HCT116 (cell line): ENCODE measurements at places on chromosomes 5 and 9.

GRCh38 chr5:41736641-41737040 lies 133.6 kb downstream of the OXCT1 start:
- DNase-seq, result no peak

DNA sequence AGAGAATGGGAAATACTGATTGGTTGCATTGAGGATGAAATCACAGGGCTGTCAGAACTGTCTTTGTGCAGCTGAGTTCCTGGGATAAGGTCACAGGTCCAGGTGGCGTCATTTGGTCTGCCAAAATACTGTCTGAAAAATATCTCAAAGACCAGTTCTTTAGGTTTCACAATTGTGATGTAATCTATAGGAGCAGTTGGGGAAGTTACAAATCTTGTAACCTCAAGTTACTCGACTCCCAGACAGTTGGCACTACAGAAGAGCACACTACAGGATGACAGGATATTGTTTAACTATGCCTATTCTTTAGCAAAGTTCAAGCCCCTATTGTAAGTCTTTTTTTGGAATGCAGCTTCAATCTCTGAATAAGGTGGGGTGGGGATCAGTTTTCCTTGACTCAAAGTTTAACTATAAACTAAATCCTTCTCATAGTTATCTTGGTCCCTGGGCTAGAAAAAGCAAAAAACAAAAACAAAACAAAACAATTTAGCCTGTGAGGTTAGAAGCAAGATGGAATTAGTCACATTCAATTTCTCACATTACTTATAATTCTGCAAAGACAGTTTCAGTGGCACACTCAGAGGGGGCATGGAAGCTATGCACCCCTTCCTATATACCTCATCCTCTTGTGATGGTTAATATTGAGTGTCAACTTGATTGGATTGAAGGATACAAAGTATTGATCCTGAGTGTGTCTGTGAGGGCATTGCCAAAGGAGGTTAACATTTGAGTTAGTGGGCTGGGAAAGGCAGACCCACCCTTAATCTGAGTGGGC lies 276.0 kb downstream of the AUH start:
- DNase-seq, result no peak

DNA sequence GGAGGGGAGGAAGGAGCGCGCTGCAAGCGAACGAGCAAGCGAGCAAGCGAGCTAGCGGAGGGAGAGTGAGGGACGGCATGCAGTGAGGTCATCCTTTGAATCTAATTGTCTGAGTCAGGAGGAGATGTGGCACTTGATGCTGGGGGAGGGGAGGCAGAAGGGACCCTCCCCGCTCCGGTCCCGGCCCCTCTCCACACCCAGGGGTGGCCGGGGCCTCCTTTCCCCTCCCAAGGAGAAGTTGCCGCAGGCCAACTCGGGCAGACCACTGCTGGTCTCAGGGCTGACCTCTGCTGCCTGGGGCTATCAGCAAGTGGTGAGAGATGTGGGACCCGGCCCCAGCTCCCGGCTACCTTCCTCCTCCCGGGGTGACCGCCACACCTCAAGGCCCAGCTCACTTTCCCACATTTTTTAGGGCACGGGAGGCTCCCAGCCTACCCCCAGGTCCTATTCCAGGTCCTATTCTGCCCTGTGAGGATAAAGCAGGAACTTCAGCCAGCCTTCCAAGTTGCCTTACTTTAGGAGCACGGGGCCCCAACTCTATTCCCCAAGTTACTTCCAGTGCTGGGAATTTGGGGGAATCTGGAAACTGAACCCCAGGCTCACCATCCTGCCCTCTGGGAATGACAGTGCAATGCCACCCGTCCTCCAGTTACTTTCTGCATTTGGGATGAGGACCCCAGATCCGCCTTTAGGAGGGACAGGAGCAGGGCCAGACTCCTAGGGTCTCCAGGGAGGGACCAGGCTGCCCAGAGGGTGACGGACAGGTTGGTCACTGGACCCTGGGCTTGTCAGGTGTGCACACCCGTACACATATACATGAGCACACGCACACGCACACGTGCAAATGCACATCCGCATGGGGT lies 11.1 kb downstream of the CNTFR start:
- DNase-seq, result no peak

- no peak for DNase-seq
Measured at GRCh38 chr5:91365498-91365897, 17.6 kb downstream of the ARRDC3 start.

DNA sequence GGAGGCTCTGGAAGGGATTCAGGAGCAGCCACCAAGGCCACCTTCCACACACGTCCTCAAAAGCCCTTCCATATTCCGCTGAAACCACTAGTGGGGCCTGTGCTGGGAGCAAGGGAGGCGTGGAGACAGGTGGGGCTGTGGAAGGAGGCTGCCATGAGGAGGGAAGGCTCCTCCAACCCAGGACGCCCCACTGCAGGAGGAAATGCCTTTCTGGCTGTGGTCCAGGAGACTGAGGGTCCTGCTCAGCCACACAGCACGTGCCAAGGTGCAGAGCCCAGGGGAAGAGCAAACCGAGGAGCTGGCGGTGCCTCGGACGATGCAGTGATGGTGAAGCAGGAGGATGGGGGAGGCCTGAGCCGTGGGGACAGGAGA lies 49.5 kb downstream of the ADAMTS2 start:
- no peak for DNase-seq

GRCh38 chr5:148853868-148854267 lies 27.5 kb downstream of the ADRB2 start:
- DNase-seq, result no peak

DNA sequence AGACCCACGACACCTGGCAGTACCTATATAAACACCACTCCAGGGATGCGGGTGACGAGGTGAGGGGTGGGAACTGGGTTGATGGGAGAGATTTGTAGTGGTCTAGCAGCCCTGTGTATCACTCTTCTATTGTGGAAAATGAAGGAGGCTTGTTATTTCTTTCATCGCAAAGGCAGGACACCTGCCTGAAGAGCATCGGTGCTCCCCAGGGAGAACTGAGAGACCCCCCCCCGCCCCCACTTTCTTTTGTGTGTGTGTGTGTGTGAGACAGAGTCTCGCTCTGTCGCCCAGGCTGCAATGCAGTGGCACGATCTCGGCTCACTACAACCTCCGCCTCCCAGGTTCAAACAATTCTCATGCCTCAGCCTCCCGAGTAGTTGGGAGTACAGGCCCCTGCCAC lies 8.3 kb upstream of the WDR5 start:
- DNase-seq, result no peak

GRCh38 chr5:111859031-111859430 lies 102.0 kb upstream of the NREP start:
- DNase-seq, result no peak

DNA sequence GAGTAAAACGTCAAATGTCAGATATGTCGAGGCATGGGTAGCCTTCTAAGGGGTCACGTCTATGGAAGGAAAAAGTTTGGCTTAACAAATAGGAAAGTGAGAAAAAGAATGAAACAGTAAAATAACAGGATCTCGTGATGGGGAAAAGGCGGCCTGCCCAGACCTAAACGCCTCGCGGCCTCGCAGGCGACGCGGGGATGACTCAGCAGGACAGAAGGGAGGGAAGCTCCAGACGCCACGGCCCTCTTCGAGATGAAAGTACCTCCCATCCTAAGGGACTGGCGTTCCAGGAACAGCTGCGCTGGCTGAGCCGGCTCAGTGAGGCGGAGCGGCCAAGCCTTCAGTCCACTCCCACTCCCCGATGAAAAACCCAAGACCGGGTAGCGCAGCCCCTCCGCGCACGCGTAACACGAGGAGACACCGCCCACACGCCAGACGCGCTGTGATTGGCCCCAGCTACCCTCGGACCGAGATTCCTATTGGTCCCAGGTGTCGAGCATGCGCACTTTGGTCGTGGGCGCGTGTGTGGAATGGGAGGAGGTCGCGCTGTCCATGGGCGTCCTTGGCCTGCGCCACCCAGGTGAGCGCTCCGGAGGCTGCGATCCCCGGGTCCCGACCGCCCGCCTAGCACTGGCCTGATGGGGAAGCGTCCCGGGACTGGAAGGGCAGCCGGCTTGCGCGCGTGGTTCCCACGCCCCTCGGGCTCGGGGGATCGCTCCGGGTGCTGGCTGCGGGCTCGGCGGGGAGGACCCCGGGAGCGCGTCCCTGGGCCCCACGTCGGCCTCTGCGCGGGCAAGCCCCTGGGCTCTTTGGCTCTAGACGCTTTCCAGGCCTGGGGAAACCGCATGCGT lies 588.5 kb downstream of the MTRR start:
- no peak for DNase-seq

GRCh38 chr5:106321242-106321641 lies 1349.5 kb downstream of the EFNA5 start:
- DNase-seq, result no peak

DNA sequence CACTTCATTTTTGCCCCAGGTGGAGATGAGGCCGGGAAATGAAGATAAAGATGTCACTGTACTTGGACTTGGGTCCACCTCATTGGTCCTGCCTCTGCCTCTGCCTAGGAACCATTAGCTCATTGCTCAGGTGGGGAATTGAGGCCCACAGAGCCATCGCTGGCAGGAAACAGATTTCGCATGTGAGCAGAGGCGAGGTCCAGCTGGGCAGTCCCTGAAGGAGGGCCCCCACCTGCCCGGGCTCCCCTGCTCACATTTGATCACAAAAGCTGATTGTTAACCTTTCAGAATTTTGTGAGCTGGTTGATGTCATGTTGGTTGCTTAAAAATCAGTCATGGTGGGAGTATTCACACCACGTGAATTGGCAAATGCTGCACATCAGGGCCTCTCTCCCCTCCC lies 273.8 kb upstream of the MVB12B start:
- no peak for DNase-seq

DNA sequence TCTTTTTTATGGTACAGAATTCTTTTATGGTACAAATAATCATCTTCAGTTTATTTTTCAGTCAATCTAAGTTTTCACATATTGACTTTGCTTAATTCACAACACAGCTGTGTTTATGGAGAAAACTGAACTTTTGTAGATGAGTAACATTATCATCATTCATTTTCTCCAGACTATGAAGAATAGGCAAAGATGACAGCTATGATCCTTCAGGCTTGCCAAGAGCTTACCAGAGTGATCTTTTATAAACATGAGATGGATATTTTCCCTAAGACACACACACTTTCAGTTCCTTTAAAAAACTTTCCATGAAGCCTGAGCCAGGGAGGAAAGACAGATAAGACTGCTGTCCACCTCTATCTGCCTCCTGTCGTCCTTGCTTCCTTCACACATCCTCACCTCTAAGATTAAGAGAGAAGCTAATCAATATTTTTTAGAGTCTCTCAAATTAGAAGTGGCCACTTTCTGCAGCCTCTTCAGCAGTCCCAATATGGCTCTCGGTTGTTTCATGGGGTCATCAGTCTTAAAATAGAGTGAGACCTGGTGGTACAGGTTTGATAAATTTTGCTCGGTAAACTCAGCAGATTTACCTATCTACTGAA lies 108.1 kb upstream of the SLC27A6 start:
- no peak for DNase-seq

DNA sequence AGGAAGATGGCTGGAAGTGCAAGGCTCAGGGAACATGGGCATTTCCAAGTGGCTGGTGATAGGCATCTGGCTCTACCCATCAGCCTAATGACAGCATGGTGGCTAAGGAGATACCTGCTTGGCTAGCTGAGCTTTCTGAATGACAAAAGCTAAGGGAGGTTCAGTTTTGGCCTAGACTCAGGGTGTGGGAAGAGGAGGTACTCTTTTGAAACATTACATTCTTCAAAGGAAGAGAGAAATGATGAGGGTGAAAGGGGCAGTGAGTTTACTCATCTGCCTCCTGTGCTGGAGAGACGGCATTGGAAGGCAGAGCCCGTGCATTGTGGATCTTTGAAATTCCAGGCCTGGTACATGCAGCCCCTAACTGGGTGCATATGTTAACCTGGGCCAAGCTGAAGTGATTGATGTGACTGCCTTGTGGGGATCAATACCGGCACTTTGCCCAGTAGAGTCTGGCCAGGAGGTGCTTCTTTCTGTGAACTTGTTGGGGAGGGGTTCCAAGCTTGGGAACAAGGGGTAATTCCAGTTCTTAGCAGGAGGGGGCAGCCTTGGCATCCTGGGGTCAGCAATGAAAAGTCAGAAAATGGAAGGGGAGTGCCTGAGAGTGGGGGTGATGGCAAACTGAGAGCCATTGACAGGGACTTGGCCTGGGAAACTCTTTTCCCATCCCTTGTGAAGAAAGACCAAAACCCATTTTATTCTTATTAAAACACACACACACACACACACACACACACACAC lies 108.6 kb downstream of the ACER2 start:
- no peak for DNase-seq

DNA sequence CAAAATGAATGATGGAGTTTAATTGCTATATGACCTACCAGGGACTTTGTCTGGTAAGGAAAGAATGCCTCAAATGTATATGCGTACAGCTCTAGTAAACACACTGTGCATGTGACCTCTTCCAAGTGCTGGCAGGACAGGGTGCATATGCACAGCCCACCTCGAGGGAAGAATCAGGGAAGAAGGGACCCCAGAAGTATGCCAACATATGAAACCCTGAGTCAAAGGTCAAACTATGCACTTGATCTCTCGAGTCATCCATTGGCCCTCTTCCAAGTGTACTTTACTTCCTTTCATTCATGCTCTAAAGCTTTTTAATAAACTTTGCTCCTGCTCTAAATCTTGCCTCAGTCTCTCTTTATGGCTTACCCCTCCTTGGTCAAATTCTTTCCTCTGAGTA lies 804.6 kb upstream of the COX7C start:
- DNase-seq, result no peak

DNA sequence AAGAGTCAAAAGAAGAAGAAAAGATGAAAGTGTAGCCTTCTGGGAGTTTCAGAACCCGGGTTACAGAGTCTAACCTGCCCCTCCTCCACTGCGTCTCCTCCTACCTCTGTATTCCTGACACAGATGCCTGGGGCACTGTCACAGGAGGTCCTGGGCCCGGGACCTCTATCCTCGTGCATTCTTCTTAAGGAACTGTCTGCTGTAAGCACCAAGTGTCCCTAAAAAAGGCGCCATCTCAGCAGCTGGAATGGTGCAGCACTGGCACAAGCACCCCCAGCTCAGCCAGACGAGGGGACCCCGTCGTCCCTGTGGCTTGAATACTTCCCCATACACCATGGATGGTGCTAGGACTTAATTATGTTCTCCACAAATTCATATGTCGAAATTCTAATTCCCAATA lies 35.8 kb upstream of the MVB12B start:
- DNase-seq, result no peak

DNA sequence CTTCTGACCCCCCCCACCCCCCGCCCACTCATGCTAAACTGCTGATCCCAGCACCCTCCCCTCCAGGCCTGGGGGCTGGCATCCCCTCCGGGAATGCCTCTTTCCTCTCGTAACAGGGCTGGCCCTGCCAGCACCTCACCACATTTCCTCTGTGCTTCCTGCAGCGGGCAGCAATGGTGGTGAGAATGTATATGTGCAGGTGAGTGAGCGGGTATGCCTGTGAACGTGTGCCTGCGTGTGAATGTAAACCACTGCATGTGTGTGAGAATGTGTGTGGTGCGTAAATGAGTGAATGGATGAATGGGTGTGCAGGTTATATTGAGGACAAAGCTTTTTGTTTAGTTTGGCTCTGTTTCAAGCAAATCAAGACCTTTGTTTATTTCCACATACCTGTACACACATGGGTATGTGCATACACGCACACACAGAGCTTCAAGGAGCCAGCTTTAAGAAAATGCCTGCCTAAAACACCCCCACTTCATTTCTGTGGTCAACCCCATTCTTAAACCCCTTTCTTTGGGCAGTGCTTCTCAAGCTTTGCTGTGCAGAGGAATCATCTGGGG lies 95.7 kb upstream of the SHB start:
- no peak for DNase-seq

GRCh38 chr9:5784526-5785315 lies 48.2 kb downstream of the ERMP1 start:
- no peak for DNase-seq

GRCh38 chr5:74367241-74367733 lies 273.2 kb downstream of the ENC1 start:
- no peak for DNase-seq
